Epithelial cell of prostate (primary cell): ENCODE measurements at places on chromosomes 16 and 17.

DNA sequence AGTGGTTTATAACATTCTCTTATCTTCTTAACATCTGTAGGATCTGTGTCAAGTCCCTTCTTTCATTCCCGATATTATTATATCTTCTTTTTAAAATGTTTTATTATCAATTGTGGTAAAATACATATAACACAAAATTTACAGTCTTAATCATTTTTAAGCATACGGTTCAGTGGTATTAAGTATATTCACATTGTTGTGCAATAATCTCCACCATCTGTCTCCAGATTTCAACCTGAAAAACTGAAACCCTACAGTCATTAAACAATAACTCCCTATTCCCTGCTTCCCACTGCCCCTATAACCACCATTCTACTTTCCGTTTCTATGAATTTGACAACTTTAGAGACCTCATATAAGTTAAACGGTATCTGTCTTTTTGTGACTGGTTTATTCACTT is 45.5 kb downstream of the CEP112 start:
- DNase-seq: no peak

DNA sequence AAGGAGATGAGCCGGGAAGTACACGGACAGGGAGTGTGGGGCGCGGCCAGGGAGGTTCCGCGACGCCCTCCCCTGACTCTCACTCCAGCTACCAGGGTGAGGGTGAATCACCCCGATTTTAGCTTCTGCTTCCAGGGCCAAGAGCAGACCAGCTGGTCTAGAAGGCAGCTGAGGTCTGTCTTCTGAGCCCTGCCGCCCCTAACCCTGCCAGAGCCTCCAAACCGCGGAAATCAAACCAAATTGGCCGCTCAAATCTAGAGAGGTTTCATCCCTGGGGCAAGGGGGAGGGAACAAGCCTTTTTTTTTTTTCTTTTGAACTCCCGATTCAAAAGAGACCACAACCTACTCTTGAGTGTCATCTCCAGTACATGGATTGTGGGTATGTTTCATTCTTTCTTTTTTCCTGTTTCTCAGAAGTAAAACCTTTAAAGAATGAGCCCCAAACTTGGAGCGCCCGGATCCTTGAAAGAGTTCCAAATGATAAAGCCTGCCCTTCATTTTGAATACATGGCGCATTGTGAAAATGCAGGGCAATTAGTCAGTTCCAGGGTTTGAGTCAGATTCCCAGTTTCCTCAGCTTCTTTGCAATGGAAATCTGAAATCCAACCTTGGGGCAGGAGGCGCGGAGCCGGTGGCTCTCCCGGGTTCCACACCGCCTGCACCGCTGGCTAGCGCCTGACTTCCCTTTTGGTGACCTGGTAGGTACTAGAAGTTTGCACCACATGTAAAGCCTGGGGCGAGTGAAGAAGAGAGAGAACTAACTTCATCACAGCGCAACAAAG is 16.5 kb upstream of the ZFHX3 start:
- DNase-seq: no peak

GRCh38 chr16:86509759-86510464 is 415 bp upstream of the FOXF1 start:
- no peak for DNase-seq

DNA sequence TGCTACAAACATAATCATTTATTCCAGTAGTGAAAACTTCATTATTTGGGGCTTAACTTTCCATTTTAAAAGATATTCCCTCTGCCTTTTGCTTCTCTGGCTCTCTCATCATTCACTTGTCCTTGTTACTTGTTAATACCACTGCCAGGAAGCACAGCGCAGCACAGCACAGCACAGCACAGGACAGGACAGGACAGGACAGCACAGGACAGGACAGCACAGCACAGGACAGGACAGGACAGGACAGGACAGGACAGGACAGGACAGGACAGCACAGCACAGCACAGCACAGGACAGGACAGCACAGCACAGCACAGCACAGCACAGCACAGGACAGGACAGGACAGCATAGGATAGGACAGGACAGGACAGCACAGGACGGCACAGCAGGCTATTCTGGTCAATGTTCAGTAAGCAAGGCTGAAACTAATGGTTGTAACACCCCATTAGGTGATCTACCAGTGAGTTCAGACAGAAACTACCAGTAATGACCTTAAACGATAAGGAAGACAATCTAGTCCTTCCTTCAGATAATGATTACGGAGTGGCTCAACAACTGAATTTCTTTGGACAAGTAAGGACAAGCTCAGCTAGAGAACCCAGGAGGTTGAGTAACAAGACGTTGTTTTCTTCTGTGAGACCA is 31.9 kb downstream of the COG1 start:
- DNase-seq: no peak

DNA sequence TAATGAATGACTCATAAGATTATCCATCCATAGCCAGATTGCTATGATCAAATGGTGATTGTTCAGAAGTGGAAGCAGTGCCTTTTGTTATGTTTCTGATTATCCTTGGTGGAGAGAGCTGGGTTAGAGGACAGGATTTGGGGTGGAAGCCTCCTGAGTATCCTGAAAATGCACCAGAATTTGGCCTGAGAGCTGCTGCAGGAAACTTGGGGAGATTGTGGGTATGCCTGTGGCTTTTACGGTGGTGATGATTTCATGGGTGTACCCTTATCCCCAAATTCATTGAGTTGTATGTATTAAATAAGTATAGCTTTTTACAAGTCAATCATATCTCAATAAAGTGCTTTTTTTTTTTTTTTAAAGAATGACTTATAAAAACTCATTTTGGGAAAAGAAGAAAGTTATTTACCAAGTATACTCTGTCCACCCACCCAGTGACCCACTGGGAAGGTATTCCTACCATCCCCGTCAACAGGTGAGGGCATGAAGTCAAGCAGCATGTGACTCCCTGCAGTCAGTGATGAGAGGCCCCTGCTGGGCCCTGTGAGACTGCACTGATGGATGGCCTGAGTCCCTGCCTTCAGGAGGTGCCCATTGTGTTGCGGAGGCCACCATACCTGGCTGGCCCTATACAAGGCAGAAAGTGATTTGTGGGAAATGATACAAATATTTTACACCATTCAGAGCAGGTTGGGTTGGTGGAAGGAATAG is 28.4 kb downstream of the NKD1 start:
- DNase-seq: no peak

GRCh38 chr17:44071772-44072171 is 1.2 kb downstream of the G6PC3 start:
- DNase-seq: no peak

- DNase-seq: no peak
Measured at GRCh38 chr16:17499223-17499902, 28.6 kb upstream of the XYLT1 start.

- DNase-seq: no peak
Measured at GRCh38 chr17:28004344-28004743, 38.1 kb upstream of the NLK start.

DNA sequence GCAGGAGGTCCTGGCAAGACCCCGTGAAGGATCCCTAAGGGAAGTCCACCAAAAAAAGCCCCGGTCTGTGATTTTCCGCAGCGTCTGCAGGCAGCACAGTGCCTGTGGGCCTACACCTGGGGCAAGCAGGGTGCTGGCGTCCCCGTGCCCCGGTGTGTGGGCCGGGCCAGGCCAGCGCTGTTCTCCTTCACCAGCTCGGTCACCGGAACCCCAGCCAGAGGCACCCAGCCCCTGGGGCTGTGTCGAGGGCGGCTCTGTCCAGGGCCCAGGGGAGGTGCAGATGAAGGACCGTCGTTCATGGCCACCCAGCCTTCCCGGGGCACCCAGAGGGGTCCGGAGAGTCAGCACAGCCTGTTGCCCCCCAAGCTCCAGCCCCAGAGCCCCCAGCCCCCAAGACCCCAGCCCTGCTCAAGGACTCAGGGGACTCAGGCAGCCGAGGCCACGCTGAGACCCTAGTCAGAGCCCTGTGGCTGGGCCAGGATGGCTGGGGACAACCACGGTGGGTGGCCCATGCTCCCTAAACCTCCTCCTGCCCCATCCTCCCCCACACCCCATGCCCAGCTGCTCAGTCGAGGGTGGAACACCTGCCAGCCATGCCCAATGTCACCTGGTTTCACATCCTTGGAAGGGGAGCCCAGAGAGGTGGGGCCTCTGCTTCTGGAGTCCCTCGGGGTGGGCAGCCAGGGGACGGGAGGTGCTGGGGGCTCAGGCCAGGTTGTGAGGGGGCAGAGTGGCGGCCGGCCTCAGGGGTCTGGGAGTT is 5.7 kb upstream of the C1QTNF8 start:
- DNase-seq: no peak

- no peak for DNase-seq
Measured at GRCh38 chr17:37673386-37673785, 30.1 kb upstream of the DDX52 start.

DNA sequence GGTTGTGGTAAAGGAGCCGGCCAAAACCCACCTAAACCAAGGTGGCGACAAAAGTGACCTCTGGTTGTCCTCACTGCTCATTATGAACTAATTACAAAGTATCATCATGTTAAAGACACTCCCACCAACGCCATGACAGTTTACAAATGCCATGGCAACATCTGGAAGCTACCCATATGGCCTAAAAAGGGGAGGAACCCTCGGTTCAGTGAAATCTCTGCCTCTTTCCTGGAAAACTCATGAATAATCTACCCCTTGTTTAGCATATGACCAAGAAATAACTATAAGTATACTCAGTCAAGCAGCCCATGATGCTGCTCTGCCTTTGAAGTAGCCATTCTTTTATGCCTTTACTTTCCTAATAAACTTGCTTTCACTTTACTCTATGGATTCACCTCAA is 72.2 kb downstream of the CYLD start:
- DNase-seq: no peak

DNA sequence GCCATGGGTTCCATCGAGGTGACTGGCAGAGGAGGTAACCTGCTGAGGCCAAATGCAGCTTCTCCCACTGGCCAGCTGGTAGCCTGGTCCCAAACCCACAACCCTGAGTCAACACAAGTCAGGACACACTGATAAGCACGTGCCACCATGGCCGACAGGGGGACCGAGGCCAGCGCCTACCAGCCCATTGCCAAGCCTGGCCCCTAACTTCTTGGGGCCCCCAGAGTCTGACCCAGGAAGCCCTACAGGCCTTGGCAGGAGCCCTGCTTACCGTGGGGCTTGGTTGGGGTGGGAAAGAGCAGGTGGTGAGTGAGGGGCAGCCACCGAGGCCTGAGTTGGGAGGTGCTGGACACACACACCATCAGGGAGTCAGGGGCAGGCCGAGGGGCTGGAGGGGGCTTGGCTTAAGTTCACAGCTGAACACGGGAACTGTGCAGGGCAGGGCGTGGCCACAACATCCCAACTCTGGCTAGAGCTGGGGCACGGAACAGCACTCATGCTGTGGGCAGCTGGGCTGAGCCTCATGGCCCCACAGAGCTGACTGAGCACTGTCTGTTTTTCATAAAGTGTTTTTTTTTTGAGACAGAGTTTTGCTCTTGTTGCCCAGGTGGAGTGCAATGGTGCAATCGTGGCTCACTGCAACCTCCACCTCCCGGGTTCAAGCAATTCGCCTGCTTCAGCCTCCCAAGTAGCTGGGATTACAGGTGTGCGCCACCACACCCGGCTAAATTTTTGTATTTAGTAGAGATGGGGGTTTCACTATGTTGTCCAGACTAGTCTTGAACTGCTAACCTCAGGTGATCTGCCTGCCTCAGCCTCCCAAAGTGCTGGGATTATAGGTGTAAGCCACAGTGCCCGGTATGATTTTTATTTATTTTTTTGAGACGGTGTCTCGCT is 5.5 kb downstream of the MRPL28 start:
- no peak for DNase-seq

DNA sequence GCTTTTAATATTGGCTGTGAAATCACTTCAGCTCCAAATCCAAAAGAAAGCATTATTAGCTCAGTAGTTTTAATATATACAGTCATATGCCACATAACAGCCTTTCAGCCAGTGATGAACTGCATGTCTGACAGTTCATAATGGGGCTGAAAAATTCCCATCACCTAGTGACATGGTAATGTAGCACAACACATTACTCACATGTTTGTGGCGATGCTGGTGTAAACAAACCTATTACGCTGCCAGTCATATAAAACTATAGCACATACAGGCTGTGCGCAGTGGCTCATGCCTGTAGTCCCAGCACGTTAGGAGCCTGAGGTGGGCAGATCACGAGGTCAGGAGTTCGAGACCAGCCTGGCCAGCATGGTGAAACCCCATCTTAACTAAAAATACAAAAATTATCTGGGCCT is 92.2 kb downstream of the TUBD1 start:
- DNase-seq: no peak

DNA sequence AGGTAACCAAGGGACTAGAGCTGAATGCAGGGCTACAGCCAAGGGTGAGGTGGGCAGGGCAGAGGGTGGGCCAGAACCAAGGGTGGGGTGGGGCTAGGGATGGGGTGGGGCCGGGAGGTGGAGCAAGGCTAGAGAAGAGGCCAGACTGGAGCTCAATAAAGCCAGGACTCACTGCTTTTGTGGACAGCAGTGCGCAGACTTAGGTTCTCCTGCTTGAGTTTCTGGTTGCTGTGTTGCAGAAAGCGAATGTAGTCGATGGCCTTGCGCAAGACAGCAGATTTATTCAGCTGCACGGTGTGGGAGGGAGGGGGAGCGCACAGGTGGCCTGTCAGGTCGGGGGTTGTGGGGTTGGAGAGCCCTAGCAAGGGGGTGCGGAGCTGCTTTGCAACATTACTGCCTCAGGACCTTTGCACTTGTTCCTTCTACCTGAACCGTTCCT is 18.7 kb downstream of the SREBF1 start:
- DNase-seq: no peak

DNA sequence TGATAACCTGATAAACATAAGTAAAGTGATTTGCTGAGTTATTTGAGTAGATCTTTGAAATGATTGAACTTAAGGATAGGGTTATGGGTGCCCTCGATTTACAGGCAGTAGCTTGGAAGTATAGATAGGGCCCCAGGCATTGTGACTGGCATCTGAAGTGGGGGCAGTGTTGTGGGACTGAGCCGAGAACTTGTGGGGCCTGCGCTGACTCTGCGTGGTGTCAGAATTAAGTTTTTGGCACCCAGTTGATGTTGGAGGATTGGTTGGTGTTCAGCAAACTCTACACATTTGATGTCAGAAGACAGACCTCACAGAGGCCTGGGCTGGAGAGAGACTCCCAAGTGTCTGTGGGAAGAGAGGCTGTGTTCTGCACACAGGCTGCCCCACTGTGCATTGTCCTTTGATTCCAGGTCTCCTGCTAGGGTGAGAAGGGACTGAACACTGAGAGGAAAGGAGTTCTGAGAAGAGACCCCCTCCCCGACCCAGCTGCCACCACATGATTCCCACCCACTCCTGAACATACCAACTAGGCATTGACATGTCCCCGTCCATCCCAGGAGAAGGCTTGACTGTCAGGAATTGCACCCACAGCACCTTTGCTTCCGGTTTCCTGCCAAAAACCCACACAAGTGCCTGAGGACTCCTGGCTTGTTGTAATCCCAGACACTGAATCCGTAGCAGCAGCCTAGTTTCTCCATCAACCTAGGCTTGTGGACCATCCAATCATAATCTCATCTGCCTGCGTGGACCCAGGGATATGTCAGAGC is 4.5 kb downstream of the ZNF267 start:
- no peak for DNase-seq

- DNase-seq: no peak
Measured at GRCh38 chr16:58317608-58318152, 22.9 kb upstream of the PRSS54 start.
